ENCODE measurements at places on chromosomes 5 and 9.

- DNase-seq: no peak
Observed at GRCh38 chr9:78030296-78030552, 1.4 kb downstream of the GNAQ start.

- no peak for DNase-seq
Observed at GRCh38 chr9:114282104-114282485, 40.8 kb upstream of the ORM1 start.

GRCh38 chr9:68697851-68698250 is 7.2 kb upstream of the PIP5K1B start:
- DNase-seq: no peak

GRCh38 chr9:136312009-136312375 is 8.1 kb upstream of the CCDC187 start:
- no peak for DNase-seq

- peak; percentile 57 for DNase-seq
Observed at GRCh38 chr5:107831612-107832395, 161.1 kb upstream of the EFNA5 start.

DNA sequence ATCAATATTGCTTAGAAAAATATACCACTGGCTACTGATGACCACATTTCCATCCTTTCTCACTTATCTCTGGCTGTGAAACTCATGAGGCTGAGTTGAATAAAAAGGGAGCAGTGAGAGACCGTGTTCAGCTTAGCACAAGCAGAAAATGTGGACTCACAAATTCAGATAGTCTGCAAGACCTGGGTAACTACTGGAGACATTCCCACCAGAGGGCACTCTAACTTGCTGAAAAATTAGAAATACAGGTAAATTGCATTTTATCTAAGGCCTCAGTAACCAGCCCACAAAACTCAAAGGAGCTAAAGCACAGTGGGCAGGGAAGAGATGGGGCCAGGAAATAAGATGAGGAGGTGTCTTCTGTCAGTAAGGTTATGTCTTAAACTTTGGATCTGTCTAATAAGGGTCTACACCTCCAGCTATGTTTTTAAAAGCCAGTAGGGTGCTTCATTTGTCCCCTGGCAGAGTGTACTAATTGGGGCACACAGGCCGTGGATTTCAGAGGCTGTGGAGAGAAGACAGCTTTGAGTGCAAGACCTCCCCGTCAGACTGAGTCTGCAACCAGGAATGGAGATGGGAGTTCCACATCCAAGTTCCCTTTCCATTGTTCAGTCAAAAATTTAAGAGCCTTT is 8.7 kb upstream of the NDUFB6 start:
- DNase-seq: peak; percentile 18

- DNase-seq: no peak
Observed at GRCh38 chr5:63230754-63231153, 652.1 kb downstream of the LRRC70 start.

GRCh38 chr9:96462541-96462940 is 12.6 kb downstream of the HABP4 start:
- DNase-seq: no peak

- DNase-seq: no peak
Observed at GRCh38 chr9:127829205-127829906, 25.1 kb downstream of the ENG start.

DNA sequence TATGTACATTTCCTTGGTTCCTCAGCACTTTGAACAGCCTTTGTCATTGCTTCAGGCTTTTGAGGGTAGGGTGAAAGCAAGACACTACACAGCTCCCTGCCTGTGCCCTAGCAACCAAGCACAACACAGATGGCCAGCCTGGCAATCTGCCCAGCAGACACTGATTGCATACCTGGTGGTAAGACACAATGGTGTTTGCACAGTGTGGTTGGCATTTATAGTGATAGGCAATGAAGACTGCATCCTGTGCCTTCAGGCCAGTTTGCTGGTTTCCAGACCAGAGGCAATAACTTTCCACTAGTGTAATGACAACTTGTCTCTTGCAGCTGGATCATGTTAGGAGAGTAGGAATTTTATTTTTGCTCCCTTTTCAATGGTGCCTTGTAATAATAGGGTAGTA is 144.5 kb upstream of the TNC start:
- peak; percentile 65 for DNase-seq

DNA sequence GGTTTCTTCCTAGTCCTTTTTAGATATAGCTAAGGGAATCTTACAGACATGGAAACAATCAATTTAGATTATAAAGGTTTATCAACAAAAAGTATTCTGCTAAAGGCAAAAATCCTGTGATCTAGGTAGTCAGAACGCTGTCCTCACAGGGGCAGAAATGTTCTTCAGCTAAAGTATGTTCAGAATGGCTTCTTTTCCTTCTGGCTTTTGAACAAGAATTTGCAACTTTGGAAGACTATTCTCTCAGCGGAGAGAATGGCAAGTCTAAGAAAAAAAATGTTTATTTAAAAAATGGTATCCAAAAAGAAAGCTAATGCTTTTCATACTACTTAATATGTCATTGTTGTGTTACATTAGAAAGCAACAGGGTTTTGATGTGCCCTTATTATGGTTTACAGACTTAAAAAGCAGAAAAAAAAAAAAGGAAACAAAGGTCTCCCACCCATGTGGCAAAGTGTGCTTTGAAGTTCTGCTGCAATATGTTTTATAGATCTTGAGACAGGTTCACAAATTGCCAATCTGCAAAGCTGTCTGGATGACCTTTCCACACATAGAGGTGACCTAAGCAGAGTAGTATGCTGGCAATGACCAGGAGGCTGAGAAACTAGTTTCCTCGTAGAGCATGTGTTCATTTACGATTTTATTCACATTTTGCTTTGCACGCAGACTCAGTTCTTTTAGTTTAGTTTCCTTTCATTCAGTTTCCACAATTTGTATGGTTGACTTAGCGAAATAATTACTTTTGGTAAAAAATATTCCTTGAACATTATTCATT is 45.1 kb upstream of the PJA2 start:
- no peak for DNase-seq

- DNase-seq: no peak
Observed at GRCh38 chr5:141608557-141608956, 10.2 kb downstream of the DIAPH1 start.

- DNase-seq: no peak
Observed at GRCh38 chr5:149757197-149757947, 27.3 kb downstream of the PPARGC1B start.

DNA sequence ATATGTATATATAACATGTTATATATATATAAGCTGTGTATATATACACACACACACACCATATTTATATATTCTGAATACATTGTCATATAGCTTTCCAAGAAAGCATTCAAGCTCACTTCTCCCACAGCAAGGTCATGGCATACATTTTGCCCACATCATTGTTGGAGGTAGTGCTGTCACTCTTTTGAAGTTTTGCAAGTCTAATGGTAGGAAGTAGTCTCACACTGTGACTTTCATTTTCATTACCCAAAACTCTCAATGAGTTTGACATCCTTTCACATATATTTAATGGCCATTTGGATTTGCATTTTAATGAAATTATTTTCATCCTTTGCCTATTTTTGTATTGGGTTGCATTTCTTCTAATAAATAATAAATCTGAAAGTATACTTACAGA is 59.8 kb upstream of the COX7C start:
- no peak for DNase-seq

- DNase-seq: peak; percentile 21
Observed at GRCh38 chr9:15416880-15417279, 5.8 kb upstream of the SNAPC3 start.

- no peak for DNase-seq
Observed at GRCh38 chr9:82313697-82314096, 325.1 kb downstream of the SPATA31D1 start.

DNA sequence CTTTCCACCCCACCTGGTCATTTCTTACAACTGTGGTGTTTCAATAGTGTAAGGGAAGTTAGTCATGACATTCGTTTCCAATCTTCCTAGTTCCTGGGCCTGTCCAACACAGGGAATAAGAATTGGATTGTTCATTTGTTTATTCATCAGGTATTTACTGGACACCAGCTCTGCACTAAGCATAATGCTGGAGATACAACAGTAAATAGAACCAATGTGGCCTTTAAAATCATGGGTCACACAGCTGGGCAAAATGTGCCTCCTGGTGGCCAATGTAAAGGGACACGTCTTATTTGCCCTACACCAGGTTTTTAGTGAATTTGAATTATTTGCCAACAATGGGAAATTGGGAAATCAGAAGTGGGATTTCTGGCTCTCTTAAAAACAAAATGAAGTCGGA is 10.4 kb downstream of the ABLIM3 start:
- DNase-seq: no peak

- no peak for DNase-seq
Observed at GRCh38 chr9:136669791-136670464, 7.2 kb downstream of the EGFL7 start.

- DNase-seq: no peak
Observed at GRCh38 chr9:124322618-124323432, 65.1 kb downstream of the NEK6 start.
